Renal cortex interstitium (tissue), 15 donors: ENCODE measurements at places on chromosomes 1 and 21. TPM values are rescaled to one million over a fixed set of nuclear protein-coding genes. Genes with fewer than 3 reads are reported as not detected.

GPR25 gene
- polyA plus RNA-seq: 0.09 TPM

- no peak for DNase-seq
Observed at GRCh38 chr1:41495210-41495948, 10.9 kb upstream of the EDN2 start.

DNA sequence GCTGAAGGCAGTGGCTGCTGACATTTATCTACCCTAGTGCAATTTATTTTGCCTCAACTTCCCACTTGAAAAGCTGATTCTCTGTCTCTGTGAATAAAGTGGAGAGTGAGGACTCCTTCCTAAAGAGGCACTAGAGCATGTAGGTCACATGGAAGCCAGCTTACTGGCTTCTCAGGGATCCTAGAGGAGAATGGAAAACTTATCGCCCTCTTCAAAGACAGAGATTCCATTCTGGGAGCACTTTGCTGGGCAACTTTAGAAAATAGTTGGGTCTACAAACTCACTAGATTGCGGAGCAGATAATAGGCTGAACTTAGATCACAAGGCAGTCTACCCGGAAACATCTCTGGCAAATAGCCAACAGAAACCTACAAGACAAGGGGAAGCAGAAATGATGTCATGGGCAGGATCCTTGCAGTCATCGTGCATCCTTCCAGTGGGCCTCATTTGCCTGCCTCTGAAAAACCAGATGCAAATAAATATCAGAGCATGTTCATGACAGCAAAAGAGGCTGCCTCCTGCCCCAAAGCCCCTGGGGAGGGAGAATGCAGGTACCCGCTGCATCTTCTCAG, 104.8 kb upstream of the BARHL2 start:
- DNase-seq: no peak

DNA sequence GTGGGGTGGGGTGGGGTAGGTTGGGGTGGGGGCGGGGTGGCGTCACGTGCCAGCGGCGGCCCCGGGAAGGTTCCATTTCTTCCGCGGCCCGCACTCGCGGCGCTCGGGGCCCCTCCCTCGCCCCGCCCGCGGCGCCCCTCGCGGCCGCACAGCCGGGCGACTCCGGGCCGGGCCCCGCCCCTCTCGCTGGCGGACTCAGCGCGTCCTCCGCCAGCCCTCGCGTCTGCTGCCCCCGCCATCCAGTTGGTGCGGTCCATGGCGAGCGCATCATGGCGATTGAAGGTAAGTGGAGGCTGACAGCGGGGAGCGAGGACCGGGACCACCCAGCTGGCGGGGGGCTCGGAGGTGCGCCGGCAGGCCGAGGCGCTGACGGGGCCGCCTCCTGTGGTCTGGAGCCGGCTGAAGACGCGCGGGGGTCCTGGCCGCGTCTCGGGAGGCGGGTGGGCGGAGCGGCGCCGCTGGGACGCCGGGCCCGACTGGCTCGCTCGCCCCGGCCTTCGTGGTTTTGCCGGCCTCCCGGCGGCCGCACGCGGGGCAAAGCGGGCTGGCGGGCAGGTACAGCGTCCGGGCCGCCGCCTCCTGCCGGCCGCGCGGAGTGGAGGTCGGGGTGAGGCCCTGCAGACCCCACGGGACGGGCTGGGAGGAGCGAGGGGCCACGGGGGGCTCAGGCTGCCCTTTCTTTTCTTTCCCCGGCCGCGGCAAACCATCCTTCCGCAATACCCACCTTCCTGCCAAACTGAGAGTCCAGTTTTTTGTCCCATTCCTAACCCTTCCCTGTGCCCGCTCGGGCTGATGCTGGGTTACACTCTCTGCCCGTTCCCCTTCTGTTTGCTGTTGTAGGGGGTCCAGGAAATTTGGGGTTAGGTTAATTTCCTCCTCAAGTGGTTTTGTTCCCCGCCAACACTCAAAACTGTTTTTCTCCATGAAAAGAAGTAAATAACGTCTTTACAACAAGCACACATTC, at the start of gene SYT14:
SYT14 (plus strand) TSS at position 222 of the 964 bp plus-strand sequence; CDS start at position 270, 48 bp downstream.
- no peak for DNase-seq

- no peak for DNase-seq
Observed at GRCh38 chr1:197306381-197307062, 38.5 kb downstream of the CRB1 start.

DNA sequence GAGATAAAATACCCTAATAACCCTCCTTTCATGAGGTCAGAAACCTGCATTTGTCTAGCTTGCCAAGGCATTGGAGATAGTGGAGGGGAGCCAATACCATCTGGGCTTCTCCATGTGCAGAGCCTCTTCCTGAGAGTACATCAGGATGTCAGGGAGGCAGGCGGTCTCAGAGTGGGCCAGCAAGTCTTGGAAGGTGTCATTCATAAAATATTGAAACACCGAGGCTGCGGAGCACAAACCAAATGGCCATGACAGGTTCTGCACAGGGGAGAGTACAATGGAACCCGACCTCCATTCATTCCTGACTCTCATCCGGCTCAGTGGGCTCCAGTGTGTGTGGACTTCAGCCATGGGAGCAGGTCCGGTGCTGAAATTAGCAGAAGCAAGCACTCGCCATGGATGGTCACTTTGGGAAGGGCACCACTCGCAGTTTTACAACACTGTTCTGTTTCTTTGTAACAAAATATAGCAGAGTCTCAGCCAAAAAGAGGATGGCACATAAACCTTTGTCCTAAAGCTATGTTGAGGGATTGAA, 446.6 kb downstream of the SIPA1L2 start:
- no peak for DNase-seq

- DNase-seq: no peak
Observed at GRCh38 chr1:7386226-7387052, 384.7 kb upstream of the VAMP3 start.

DNA sequence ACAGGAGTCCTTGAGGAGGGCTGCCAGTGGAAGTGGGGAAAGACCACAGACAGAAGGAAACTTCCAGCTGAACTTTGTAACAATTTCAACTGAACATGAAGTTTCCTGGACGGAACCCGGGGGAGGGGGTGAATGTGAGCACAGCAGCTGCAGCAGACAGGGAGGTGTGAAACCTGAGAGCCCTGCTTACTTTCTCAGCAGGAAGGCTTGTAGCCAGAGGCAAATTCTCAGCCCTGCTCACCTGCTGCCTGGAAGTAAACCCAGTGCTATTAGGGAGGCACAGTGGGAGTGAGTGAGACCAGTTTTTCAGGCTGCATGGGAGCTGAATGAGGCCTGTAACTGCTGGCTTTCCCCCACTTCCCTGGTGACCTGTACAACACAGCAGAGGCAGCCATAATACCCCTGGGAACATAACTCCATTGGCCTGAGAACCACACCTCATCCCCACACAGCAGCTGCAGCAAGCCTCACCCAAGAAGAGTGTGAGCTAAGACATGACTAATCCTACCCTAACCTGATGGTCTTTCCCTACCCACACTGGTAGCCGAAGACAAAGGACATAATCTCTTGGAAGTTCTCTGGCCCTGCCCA, 9.6 kb upstream of the SPRR2F start:
- peak; percentile 55 for DNase-seq

- DNase-seq: no peak
Observed at GRCh38 chr1:227887697-227888403, 59.9 kb downstream of the WNT9A start.

DNA sequence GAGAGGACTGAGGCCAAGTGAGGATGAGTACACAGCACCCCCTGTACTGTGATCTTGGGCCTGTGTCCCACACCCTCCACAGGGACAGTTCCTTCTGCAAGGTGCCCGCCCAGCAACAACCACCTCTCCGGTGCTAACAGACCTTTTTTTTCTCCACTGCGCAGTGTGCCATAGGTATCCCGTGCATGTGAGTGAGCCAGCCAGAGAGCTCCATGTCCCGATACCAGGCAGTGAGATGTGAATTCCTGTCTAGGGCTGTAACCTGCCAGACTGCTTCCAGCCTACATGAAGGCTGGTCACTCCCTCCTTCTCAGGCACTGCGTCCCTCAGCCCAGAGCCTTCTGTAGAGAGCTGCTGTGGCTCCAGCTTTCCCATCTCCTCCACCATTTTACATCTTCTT, 56.9 kb downstream of the PCBP3 start:
- no peak for DNase-seq

DNA sequence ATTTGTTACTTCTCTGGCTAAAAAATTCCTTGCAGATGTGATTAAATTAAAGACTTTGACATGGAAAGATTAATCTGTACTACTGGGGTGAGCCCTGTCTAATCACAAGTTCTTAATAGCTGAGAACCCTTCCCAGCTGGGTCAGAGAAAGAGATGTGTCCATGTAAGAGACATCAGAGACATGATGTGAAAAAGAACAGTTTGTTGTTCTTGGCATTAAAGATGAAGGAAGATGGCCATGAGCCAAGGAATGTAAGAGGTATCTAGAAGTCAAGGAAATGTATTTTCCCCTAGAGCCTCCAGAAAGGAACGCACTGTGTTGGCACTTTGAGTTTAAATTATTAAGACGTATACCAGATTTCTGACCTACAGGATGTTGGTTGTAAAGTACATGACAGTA, 1271.5 kb upstream of the PRMT6 start:
- peak; percentile 70 for DNase-seq

DNA sequence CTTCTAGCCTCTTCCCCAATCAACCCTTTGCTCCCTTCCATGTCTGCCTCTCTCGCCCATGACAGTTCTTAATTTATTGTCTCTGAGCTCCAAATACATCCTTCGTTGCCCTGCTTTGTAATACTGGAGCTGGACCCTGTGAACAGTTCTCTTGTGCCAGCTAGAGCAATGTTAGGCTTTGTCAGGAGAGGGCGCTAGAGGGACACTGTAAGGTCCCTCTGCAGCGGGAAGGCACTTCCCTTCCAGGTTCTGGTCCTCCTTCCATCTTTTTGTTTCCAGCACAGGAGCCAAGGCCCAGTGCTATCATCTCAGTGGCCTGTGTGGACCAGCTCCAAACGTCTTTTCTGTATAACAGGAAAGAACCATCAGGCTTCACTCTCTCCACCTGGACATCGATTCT, 95.9 kb downstream of the PTPRU start:
- DNase-seq: peak; percentile 7

DNA sequence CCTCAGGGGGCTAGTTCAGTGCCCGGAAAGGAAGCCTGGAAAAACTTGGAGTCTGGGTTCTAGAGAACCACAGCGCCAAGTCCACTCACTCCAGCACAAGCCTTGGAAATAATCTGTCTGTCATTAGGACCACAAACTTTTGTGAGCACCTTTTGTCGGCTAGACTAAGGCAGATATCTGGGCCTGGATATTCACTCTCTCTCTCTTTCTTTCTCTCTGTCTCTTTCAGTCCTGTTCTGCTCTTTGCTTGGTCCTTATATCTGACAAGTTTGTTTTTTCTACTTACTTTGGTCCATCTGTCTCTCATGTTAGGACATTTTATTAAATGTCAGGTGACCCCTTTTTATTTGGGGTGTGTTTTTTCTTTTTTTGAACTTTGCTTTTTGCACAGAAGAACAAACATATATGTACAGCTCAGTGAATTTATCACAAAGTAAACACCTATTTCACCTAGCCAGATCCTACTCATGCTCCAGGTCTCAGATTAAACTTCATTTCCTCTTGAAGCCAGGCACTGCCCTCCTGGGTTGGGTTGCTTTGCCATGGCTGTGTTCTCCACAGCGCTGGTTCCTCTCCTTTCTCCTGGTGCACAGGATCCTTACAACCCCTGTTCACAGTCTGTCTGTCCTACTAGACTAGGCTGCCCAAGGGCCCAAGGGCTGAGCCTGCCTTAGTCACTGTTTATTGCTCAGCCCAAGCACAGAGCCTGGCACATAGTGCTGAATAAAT, 40.8 kb downstream of the TCEANC2 start:
- no peak for DNase-seq

- DNase-seq: peak; percentile 46
Observed at GRCh38 chr1:156385534-156386031, 16.6 kb downstream of the RHBG start.

DNA sequence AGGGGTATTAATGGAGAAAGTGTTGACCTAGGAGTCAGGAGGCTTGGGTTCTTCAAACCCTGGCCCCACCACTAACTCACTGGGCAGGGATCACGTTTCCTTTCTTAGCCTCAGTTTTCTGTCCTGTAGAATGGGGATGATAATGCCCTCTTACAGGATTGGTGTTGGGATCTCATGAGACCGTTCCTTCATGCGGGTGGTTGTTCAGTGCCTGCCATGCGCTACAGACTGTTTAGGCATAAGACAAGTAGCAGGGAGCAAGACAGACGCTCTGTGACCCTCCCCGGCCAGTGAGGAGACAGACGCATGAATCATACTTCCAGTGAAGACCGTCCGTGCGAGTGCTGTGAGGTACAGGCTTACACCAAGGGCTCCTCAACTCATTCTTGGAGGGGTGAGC, 81.7 kb downstream of the MAN1C1 start:
- no peak for DNase-seq

- no peak for DNase-seq
Observed at GRCh38 chr1:194833111-194833510, 1646.7 kb upstream of the B3GALT2 start.

DNA sequence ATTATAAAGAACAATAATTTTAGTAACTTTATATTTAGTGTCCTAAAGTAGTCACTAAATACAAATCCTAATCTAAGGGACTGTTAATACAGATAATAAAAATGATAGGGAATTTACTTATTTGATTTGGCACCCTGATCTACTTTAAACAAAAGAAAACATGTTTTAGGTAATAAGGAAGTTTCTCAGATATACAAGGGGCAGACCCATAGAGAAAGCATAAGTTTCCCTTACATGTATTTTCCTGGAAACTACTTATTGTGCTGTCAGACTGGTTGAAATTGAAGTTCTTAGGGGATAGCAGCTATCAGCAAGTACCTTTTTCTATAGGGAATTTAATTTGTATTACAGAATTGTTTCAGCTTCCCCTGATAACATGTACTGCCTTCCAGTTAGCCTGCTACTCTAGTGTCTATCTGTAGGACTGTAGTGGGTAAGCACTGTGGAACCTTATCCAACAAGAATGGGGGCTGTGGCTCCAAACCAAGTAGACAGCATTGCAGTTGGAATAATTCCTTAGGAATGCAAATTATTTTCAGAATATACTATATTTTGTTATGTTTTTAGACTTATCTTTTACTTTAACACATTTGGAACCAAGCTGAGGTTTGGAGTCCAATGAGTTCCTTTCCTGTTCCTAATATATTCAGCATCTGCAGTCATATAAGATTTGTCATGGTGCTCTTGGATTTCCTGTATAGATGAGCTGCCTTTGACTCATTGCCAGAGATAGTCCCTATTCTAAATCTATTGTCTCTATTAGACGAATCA, 14.7 kb downstream of the MSH4 start:
- no peak for DNase-seq

DNA sequence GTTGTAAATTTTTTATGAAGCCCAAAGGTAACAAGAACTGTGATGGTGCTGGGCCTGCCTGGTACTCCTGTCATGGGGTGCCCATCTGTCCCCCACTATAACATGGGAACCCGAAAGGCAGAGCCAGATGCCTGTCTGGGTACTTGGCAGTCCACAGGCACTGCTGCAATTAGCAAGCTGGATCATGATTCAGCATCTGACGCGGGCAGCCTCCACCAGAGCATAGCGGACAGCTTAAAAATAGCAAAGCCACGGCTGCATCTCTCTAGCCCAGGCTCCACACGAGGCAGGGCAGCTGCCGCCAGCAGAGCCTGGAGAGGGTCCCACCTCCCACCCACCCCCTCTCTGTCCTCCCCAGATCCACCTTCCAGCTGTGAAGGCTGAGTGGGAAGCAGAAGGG, 22.9 kb downstream of the SUSD4 start:
- no peak for DNase-seq

GRCh38 chr1:28111157-28111556, 22.7 kb upstream of the EYA3 start:
- DNase-seq: no peak

GRCh38 chr1:84619383-84620102, 45.3 kb upstream of the CTBS start:
- DNase-seq: no peak

- no peak for DNase-seq
Observed at GRCh38 chr1:179183857-179184256, 45.6 kb downstream of the ABL2 start.

GRCh38 chr1:41426201-41426890, 58.1 kb downstream of the EDN2 start:
- DNase-seq: no peak
